ENCODE measurements at places on chromosomes 7 and 10.

DNA sequence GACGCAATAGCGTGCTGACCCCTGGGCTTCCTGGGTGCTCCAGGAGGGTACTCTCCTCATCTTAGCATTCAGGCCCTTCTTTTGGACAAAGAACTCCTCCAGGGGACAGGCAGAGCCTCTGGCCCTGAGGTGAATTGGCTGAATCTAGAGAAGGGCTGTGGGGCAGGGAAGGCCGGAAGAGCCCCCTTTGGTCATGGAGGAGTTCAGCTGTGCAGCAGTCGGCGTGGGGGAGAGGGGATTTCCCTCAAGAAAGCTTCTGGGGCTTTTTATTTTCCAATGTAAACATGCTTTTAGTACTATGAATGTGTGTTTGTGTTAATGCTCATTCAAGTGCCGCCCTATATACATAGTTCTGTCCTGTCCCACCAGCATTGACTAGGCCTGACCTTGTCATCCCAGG lies 38.8 kb downstream of the FIGNL1 start:
- no peak for DNase-seq

DNA sequence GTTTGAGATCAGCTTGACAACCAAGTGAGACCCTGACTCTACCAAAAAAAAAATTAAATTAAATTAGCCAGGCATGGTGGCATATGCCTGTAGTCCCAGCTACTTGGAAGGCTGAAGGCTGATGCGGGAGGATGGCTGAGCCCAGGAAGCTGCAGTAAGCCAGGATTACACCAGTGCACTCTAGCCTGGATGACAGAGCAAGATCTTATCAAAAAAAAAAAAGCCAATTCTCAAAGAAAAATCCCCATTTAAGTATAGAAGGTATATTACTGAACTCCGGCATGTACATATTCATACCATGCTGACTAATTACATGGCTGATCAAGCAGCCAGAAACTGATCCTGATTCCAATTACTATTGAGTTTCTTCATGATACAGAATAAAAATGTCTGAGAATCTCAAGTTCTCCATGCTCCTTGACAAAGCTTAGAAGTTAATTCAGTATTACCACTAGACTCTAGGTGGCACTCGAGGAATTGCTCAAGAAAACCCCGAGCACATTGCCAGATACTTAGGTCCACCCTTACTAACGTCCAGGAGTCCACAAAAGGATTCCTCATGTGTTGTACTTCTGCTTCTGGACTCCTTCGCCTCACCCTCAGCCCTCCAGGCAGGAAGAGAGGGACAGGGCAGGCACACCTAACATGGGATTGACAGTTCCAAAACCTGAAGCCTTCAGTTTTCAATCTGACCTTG lies 148.9 kb downstream of the PARD3 start:
- no peak for DNase-seq

- DNase-seq, result no peak
Observed at GRCh38 chr10:80409121-80409520, 770 bp downstream of the PRXL2A start.

GRCh38 chr7:105068886-105069285 lies 54.9 kb downstream of the KMT2E start:
- DNase-seq, result no peak

- DNase-seq, result no peak
Observed at GRCh38 chr7:4281231-4281993, 400.7 kb upstream of the FOXK1 start.

DNA sequence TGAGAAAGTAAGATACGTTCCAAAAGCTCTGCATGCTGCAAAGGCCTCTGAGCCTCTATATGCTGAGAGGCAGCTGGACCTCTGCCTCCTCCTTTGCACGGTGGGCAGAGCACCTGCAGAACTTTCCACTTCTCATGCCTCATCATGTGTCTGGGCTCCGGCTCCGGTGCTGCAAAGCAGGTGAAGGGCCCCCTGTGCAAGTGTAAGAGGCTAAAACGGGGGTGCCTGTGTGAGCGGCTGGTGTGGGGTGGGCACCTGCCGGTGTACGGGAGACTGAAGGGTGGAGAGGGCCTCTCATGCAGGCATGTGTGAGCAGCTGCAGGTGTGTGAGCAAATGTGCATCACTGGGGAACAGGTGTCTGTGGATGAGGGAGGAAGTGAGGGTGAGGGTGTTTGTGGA lies 121.0 kb downstream of the KCNMA1 start:
- DNase-seq, result no peak

- no peak for DNase-seq
Observed at GRCh38 chr10:1361411-1362105, 305.4 kb downstream of the WDR37 start.

- no peak for DNase-seq
Observed at GRCh38 chr7:132777414-132777813, 201.1 kb upstream of the PLXNA4 start.

DNA sequence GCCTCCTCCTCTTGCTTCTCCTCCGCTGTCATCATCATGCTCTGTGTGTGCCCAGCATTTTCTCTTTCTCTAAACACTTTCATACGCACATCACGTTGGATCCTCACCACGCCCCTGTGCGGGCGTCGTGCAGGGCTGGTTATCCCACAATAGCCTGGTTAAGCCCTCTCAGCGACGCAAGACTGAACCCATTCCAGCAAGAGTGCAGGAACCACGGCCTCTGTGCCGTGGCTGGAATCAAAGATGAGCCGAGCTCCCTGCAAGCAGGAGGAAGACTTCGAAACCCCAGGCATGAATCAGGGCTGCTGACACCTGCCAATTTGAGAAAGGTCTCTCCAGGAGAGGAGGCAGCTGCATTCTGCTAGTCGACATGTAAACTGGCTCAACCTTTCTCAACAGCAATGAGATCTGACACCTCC lies 74.8 kb upstream of the FOXK1 start:
- no peak for DNase-seq

GRCh38 chr10:112539340-112539739 lies 92.3 kb downstream of the VTI1A start:
- no peak for DNase-seq

DNA sequence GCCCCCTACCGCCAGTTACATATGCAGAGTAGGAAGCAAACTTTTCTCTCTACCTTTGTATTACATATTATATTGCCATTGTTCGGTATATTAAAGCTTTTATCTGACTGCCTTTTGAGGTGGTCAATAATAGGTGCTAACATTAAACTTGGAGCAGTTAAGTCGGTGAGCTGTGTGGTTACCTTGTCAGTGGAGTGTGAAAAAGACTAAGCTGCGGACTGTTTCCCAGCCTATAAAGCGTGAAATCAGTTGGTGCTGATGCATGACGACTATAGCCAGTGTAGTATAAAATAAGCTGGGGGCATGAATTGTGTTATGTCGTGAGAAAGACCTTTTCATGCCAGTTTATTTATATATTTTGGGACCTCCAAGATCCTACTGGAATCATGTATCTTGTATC lies 33.7 kb downstream of the R3HCC1L start:
- no peak for DNase-seq

- DNase-seq, result no peak
Observed at GRCh38 chr10:28892818-28893547, 215.7 kb downstream of the BAMBI start.

GRCh38 chr7:68187532-68187931 lies 1190.9 kb downstream of the TYW1 start:
- no peak for DNase-seq

DNA sequence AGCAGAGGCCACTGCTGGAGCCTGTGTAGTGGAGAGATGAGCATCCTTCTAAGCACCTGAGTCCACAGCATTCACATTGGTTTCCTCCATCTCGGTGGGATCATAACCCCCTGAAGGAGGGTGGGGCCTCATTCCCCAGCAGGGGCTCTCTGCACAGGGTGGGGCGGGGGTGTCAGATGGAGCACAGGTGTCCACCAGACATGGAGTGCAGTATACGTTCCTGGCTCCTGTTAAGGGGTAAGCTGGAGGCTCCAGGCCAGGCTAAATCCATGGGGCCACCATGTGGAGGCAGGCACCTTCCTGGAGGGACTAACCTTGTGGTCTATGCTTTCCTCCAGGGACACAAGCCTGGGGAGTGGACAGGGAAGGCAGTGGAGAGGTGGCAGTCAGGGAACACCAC lies 252.6 kb downstream of the GRID1 start:
- DNase-seq, result no peak

DNA sequence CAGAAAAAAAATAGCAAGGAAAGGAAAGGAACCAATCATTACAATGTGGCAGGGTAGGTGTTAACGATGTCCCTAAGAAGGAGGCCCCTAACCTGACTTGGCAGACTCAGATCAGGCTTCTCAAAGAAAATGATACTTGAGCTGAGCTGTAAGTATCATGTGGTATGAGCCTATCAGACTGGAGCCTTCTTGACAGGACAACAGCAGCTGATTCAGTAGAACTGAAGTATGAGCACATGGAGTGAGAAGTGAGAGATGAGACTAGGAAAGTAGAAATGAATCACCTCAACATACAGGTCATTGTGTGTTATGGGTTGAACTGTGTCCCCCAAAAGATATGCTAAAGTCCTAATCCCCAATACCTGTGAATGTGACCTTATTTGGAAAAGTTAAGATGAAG lies 66.3 kb downstream of the MTERF1 start:
- DNase-seq, result no peak

DNA sequence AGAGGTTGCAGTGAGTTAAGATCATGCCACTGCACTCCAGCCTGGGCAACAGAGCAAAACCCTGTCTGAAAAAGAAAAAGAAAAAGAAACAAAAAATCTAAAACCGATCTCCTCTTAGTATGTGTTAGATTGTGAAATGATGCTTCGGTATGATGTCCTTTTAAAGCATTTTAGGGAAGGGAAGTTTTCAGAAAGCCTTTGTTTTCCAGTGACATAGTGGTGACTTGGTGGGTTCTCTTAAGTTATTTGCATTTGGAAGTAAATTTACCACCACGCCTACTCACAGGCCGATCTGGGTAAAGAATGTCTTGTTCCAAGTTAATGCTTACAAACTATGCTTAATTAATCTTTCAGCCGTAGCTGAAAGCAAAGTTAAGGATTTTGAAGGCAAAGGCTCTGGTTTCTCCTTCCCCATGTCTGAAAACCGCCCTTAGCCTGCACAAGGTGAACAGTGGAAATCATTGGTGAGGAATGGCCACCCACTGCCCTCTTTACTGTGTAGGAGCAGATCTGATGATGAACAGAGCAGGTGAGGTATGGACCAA lies 10.7 kb downstream of the MTURN start:
- no peak for DNase-seq

- no peak for DNase-seq
Observed at GRCh38 chr10:69684020-69684980, 54.3 kb downstream of the FAM241B start.

DNA sequence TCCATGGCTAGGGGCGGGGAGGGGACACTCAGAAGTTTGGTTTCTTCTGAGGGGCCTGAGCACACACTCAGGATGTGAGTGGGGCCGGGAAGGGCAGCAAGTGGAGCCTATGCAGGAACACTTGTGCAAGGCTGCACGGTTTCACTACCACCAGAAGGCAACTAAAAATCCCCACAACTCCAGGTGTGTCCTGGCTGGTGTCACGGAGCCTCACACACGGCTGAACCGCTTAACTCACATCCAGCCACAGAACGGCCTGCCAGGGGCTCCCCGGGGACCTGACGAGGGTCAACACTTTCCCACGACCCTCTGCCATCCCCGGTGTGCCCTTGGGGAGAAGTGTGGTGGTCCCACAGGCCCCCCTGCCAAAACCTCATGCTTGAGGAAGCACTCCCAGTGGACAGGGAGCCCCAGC lies 173.9 kb downstream of the ELFN1 start:
- no peak for DNase-seq

DNA sequence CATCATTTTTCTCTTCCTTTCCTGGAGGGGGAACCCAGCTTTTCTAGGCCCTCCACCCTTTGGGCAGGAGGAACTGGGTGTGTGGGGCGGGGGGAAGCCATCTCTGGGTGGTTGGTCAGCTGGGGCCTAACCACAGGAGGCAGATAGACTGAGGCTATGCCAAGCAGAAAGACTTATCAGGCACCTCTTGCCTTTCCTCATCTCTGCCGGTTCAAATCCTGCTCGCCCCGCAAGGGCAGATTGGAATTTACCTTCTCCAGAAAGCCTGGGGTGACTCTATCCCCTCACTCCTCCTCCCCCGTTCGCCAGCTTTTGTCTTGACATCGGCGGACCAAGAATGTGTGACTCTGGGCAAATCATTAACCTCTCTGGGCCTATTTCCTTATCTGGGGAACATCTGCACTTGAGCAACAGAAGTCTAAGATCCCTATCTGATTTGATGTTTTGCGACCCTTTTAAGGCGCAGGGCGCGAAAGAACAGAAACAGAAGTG lies 584 bp upstream of the GARS1 start:
- DNase-seq, result peak; percentile 23

- no peak for DNase-seq
Observed at GRCh38 chr10:5515948-5516761, 8.6 kb upstream of the CALML3 start.

GRCh38 chr10:47456079-47456785 lies 27.7 kb downstream of the ANXA8 start:
- no peak for DNase-seq

DNA sequence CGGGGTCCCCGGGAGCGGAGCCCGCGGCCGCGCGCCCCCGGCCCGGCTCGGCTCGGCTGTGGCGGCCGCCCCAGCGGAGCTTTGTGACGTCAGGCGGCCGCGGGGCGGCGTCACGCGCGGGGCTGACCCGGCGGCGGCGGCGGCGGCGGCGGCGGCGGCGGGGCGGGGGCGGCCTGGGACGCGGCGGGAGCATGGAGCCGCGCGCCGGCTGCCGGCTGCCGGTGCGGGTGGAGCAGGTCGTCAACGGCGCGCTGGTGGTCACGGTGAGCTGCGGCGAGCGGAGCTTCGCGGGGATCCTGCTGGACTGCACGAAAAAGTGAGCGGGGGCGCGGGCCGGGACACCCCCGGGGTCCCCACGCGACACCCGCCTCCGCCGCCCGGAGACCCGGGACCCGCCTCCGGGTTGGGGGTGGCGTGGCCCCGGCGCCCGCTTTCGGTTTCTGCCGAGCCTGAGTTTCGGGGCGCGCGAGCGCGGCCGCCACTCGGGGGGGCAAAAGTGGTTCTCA lies at the start of gene PWWP2B:
Gene PWWP2B, plus strand, starts transcription at position 165 of the 506 bp plus-strand sequence. Its CDS starts 27 bp downstream, at position 192.
- peak; percentile 37 for DNase-seq

GRCh38 chr7:92177362-92177761 lies 1.6 kb downstream of the LRRD1 start:
- DNase-seq, result no peak

GRCh38 chr10:70761727-70762350 lies 23.3 kb downstream of the TBATA start:
- DNase-seq, result no peak

DNA sequence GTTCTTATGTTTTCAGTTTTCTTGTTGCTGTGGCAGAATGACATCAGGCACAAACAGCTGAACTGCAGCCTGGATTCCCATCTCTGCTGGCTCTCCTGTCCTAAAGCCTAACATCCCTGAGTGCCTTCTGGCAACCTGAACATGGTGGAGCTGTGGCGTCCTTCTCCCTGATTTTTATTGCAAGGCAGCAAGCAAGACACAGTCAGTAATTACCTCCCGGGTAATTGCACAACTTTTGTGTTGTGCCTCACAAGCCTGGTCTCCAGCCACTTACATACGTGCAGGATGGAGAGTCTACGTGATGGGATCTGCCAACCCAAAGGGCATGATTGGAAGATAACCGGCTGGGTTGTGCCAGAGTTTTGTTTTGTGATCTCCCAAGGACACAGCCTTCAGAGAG lies 116.1 kb upstream of the PARD3 start:
- no peak for DNase-seq

GRCh38 chr10:95377950-95378349 lies 87.1 kb upstream of the PDLIM1 start:
- no peak for DNase-seq

Measured in activated T-cell treated with anti-CD3 and anti-CD28 coated beads for 48 hours (primary cell).